ENCODE measurements at places on chromosomes 2 and 18.

DNA sequence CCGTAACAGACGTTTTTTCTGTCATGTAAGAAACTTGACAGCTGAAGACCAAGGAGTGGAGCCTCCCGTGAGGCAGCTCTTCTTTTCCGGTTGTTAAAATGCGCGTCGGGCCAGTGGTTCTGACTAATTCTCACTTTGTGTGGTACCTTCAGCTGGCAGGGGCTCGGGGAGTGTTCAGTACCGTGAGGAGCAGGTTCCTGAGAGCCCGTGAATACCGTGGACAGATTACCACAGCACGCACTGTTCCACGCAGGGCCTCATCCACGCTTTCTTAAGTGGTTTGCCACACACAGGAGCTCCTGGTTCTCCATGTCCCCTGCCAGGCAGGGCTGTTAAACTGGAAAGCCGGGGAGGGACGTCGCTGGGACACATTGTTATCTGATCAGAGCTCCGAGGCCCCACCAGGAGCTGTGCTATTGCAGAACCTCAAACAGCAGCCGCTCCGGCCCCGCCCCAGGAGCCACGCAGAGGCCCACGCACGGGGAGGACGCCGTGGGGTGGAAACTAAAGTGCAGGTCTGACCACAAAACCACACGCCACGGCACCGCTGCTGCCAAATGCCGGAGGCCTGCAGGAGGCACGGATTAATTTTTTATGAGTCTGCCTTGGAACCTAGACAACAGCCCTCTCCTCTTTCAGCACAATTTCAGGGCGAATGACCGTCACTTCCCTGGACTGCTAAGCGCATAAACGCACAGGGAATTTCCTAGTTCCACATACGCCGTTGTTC lies 43.3 kb downstream of the NFATC1 start:
- no peak for DNase-seq

- DNase-seq: no peak
Observed at GRCh38 chr18:34870555-34871310, 160.6 kb downstream of the DTNA start.

DNA sequence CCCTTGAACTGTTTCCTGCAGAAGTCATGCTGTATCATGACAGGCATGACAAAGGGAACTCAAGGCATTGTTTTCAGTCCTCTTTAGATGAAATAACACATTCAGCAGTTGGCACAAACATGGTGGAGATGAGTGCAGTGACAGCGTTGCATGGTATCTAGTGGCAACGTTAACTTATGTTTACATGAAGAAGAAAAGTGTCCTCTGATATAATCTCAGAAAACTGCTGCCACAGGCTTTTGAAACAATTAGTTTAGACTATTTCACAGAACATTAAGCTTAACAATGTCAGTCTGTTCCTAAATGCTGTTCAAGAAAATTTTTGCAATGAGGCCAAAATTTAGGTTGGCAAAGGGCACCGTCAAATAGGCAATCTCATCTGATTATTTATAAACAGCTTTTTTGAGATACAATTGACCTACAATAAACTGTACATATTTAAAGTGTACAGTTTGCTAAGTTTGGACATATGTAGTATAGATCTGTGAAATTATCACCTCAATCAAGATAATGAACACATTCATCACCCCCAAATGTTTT lies 64.7 kb downstream of the LYPD6B start:
- no peak for DNase-seq

DNA sequence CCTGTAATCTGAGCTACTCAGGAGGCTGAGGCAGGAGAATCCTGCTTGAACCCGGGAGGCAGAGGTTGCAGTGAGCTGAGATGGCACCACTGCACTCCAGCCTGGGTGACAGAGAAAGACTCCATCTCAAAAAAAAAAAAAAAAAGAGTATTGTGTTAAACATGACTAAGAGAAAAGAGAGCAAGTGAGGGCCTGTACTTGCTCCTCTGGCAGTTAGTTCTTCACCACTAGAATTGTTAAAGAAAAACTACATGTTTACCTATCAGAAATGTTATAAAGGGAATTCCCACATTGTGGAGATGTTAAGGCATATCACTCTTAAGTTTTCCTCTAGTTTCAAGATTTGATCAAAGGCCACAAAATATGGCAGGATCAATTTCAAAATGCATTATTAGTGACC lies 75.4 kb upstream of the LRATD1 start:
- no peak for DNase-seq

DNA sequence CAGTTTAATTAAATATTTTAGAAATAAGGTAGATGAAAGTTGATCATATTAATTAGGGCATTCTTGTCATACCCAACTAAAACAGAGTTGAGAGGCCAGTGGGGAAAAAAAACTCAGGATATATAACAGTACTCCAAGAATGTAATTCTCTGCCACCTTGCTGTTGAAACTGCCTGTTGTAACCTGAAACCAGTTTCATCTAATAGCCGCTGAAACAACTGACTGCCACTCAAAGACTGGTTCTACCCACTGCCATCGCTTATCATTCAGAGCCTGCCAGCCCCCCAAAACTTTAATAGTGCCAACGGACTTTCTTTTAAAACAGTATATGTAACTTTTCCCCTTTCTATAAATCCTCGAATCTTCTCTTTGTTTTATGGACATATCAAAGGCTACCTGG lies 37.7 kb upstream of the FSIP2 start:
- peak; percentile 21 for DNase-seq

DNA sequence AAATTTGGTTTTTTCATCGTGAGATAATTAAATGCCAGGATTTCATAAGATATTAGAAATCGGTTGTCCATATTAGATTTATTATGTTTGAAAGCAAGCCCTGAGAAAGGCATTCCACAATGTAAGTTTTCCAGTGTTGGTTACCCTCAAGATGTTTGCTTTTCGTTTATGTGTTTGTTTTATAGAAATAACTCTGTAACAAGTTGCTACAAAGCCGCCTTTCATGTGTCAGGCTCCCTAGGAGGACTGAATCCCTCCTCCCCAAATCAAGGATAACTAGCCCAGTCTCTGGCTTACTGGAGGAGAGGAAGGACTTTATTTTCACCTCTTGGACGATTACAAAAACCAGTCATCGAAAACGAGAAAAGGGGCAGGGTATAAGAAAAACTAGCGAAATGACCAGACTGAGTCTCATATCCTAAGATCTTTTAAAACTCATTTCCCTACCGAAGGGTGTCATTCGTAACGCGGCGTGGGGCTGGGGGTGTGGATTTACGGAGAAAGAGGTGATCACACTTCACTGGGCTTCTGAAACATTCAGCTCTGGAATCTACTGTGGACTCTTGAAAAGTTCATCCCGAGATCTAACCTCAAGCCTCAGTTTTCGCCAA lies 1.0 kb upstream of the PEX13 start:
- peak; percentile 9 for DNase-seq

- peak; percentile 68 for DNase-seq
Observed at GRCh38 chr2:86372641-86373502, 35.4 kb upstream of the REEP1 start.

DNA sequence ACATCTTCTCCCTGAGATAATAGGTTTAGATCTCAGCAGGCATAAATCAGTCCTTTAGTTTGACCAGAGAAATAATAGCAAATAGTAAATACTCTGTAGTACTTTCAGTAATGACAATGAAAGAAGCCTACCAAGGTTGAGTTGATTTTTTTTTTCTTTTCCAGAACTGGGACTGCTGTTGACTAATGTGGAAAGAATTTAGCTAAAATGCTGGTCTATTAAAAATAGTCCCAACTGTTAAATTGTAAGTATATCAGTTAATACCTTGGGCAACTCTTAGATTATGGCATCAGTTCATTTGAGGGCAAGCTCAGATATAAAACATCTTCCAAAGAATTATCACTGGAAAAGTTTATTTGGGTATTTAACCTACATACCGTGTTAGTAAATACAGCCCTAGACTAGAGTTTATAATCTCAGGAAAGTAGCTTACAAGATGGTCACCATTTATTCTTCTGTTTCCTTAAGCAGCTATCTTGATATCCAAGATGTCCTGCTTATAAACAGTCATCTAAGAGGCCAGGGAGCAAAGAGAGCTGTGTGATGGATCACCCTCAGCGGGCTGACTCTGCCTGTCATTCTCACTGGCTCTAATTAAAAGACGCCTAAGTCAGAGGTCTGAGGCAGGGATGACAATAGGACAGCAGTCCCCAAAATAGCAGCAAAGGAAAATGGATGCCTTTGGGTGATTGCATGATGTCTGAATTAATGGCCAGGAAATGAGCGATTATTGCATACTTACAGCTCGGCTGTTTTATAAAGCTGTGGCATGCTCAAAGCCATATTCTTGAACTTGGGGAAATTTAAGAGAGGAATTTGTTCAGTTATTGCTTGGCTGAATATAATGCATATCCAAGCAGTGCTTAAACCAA lies 121.3 kb downstream of the MTX2 start:
- peak; percentile 17 for DNase-seq

- no peak for DNase-seq
Observed at GRCh38 chr18:50494569-50494968, 65.3 kb upstream of the MAPK4 start.

- no peak for DNase-seq
Observed at GRCh38 chr2:182496596-182496995, 69.8 kb upstream of the PDE1A start.

- peak; percentile 18 for DNase-seq
Observed at GRCh38 chr18:36130039-36130831, 536 bp downstream of the ELP2 start.

All from ELR (cell line).